ENCODE measurements at places on chromosomes 5 and 9.

- DNase-seq = no peak
Measured at GRCh38 chr5:157471709-157472108, 11.7 kb downstream of the NIPAL4 start.

DNA sequence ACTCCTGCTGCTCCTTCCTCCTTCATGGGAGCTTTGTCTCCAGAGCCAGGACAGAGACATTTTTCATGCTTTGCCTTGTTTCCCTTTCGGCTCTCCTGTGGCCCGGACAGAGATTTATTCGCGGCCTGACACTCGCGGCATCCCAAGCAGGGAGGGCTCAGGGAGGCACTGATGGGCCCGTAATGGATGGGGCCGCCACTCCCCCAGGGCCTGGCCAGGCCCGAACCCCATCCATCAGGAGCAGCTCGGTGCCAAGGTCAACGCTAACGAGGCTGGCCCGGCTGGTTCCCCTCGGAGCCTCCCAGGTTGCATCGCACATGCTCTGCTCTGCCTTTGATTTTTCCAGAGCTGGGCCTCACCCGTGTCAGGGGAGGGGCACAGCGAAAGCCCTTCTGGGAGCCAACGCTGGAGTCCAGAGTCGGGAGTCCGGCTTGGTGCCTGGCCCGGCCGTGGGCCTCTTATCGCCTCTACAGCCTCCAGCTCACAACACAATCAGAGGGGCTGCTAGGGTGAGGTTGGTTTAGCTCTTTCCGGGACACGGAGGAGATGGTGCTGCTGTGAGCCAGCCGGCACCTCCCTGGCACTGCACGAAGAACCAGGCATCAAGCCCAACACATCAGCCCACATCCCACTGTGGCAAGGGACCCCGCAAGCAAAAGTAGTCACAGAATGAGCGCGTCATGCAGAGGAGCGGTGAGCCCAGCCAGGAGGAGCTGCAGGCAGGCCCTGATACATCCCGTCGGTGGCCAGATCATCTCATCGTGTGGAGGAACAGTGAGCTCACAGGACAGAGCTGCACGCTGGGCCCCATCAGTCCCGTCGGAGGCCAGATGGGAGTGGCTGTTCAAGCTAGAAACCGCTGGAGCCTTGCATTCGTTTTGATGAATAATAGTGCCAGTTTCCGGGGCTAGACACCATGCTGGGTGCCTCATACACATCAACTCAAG lies 72.2 kb upstream of the BARHL1 start:
- DNase-seq = no peak

DNA sequence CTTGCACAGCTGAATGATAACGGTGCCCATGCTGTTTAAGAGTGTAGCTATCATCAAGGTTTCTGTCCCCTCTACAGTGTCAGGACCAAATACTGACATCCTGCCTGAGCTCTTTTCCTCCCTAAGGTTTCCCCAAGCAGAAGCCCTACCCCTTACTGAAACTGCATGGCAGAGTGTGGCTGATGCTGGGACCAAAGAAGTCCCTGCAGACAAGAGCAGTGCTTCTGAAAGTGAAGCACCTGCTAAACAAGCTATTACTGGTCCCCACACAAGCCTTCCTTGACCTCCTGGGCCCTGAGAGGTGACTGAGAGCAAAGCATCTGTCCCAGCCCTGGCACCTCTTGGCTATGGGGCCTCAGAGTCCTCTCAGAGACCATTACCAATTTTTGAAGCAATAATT lies 56.1 kb downstream of the CFAP90 start:
- no peak for DNase-seq

GRCh38 chr5:137727623-137728022 lies 8.3 kb downstream of the KLHL3 start:
- DNase-seq = no peak

DNA sequence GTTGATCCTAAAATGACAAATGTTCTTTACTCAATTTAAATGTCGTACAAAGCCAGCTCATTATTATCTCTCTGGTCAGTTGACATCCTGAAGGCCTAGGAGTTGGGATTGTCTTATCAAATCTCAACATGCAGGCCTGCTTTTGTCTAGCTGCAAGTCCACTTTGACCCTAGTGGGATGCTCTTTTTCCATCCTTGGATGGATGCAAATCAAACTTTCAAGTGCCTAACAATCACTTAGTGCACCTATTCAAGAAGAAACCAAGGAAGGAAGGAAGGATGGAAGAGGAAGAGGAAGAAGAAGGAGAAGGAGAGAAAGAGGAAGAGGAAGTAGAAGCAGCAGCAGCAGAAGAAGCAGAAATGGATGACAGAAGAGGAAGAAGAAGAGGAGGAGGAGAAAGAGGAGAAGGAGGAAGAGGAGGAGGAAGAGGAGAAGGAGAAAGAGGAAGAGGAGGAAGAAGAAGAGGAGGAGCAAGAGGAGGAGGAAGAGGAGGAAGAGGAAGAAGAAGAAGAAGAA lies 109.6 kb downstream of the PIK3R1 start:
- no peak for DNase-seq

DNA sequence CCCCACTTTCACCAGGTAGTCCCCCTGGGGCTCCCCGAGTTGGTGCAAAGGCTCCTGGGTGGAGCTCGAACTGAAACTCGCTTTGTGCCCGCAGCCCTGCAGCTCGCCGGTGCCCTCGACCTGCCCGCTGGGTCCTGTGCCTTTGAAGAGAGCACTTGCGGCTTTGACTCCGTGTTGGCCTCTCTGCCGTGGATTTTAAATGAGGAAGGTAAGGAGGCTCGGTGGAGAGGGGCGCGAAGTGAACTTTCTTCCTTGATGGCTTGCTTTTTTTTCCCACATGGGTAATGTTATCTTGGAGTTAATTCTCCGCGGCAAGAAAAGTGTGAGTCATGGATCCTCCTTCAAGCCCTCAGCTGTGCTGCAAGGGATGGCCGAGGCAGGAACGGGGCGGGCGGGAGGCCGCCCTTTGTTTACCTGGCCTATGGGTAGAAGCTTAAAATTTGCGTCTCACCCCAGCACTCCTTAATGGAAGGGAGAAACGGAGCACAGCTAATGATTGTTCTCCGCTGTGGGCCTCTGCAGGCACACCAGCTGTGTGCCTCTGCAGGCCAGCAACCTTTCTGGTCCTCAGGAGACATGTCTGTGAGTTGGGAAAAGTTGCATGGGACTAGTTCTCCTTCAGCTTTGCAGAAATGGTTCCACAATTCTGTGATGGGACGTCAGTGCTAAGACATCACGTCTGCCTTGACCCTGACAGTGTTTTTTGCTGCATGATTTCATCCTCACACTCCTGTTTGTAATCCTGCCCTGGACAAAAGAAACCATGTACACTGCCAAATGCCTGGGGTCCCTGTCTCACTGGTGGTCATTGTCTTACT lies 1.1 kb downstream of the MAMDC2 start:
- no peak for DNase-seq

DNA sequence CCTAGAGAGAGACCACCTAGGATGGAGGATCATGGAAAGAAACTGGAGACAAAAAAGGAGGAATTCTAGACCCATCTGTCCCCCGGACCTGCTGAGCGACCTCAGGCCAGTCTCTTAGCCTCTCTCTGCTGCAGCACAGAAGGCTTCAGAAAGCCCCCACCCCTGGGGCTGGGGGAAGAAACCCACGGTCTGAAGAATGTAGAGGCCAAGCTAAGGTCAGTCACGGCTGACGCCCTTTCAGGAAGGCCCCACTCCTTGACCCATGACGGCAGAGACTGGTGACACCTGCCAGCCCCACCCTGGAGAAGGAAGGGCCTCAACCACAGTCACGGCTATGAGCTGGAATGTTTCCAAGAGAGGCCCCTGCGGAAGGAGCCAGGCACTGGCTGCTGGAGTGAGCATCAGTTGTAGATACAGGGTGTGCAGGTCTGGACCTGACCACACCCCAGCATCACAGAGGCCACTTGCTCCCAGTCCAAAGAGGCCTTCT lies 120.5 kb upstream of the BOD1 start:
- no peak for DNase-seq

- DNase-seq = no peak
Measured at GRCh38 chr5:178469011-178469974, 120.9 kb downstream of the COL23A1 start.

DNA sequence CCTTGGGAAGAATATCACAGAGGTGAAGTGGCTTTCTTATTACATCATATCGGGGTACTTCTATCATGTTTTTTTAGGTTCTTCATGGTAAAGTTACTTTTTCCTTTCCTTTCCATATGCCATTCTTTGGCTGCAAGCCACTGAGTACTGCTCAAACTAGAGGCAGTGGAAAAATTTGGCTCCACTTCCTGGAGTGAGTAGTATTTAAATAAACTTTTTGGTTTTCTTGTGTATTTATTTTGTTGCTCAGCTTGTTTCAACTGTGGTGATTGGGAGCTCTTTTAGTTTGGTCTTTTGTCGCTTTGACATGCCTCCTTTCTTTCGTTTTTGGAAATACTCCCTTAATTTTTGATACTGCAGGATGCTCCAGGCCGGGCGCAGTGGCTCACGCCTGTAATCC lies 69.8 kb downstream of the WDR70 start:
- DNase-seq = no peak

- DNase-seq = no peak
Measured at GRCh38 chr5:134289509-134290113, 63.7 kb upstream of the PPP2CA start.

DNA sequence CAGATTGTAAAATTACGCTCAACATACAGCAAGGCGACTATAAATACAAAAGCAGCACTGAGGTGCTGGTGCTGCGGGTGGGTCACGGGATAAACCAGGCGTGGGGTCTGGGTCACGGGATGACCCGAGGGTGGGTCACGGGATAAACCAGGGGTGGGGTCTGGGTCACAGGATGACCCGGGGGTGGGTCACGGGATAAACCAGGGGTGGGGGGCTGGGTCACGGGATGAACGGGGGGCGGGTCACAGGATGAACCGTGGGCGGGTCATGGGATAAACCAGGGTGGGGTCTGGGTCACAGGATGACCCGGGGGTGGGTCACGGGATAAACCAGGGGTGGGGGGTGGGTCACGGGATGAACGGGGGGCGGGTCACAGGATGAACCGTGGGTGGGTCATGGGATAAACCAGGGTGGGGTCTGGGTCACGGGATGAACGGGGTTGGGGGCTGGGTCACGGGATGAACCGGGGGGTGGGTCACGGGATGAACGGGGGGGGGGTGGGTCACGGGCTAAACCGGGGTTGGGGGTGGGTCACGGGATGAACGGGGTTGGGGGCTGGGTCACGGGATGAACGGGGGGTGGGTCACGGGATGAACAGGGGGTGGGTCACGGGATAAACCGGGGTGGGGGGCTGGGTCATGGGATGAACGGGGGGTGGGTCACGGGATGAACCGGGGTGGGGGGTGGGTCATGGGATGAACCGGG lies 30.2 kb upstream of the SLC9A3 start:
- no peak for DNase-seq

- DNase-seq = no peak
Measured at GRCh38 chr9:103990311-103990710, 103.8 kb upstream of the SMC2 start.

DNA sequence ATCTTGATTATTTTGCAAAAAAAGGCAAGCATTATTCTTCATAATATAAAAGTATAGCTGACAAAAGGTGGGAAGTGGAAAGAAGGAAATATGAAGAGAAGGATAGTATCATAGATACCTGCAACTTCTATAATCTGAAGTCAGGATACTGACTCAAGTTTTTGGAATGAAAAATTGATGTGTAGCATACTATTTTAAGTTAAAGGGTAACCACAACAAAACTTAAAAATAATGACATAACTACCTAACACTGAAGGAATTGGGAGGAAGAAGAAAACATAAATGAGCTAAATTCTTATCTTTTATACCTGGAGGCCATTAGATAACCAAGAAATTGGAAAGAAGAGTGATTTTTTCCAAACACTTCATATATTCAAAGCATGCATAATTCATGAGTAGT lies 51.8 kb upstream of the TLE1 start:
- DNase-seq = no peak

GRCh38 chr9:89440548-89440947 lies 57.4 kb downstream of the SEMA4D start:
- no peak for DNase-seq

All from central memory CD8-positive, alpha-beta T cell (primary cell).